ENCODE measurements at places on chromosomes 12 and 14.

DNA sequence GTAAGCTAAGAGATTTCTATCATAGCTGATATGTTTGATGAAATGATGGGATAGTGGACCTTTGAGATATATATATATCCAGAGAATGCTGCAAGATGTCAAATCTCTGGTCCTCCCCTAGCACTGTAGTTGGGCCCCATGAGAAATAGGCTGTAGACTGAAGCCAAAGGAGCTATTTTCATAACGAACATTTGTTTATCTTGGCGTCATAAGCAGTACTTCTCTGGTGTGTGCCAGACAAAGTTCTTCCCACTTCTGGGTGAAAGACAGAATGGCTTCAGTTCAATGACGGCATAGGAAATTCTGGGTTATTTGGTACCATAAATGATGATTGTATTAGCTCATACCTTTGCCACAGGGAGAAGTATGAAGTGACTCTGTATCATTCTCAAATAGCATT is 534.3 kb downstream of the SOX5 start:
- DNase-seq, result no peak

GRCh38 chr12:5262450-5262849 is 169.5 kb upstream of the NTF3 start:
- no peak for DNase-seq

DNA sequence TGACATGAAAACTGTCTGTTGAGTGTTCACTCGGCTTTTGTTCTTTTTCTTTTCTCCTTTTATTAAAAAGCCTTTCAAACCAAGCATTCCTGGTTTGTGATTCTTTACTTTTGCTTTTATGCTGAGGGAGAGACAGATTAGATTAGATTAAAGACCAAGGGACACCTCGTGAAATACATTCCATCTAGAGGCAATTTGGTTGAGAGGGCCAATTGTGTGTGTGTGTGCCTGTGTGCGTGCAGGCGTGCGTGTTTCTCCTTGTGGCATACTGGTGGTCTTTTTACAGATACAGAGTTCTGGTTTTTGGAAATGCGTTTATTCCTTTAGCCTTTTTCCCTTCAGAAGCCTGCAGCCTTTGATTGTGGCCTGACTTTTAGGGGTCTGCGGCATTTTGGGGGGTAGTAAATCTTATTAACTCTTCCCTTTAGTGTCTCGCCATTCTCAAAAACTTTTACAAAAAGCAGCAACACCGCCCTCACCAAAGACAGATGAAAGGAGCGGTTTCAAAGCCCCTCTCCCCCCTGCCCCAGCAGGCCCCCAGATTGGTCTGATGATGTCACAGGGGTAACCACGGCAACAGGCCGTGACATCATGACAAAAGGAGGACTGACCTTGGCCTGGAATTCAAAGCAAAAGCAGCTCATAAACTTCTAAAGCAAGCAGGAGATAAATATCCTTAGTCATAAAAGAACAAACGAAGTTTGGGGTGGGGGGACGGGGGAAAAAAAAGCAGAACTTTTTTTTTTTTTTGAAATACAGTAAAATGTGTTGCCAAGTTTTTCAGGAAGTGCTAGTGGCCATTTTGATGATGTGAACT is 84.1 kb upstream of the TBX3 start:
- no peak for DNase-seq

GRCh38 chr12:25054783-25055144 is 105.9 kb upstream of the BCAT1 start:
- no peak for DNase-seq

- DNase-seq, result no peak
These were observed 89.6 kb downstream of the DAAM1 start for GRCh38 chr14:59278111-59278510.

DNA sequence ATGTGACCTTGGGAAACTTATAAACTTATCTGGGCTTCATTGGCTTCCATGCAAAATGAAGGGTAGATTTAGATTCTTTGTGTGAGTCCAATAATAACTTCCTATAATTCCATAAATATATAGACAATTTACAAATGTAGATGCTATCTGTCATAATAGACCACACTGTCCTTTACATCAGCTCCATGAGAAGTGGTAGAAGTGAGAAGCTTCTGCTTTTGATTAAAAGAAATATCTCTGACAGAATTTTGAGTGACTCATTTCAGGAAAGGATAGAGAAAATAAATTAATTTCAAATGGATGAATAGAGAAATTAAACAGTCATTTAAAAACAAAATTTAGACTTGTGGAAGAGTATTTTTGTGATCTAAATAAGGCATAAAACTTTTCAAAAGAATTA is 329.7 kb upstream of the ATP2B1 start:
- DNase-seq, result no peak

GRCh38 chr14:22434030-22434429 is 155.0 kb downstream of the DAD1 start:
- no peak for DNase-seq

- no peak for DNase-seq
These were observed 234.2 kb upstream of the FBXO33 start for GRCh38 chr14:39666386-39666785.

- no peak for DNase-seq
These were observed 5.1 kb upstream of the TMED10 start for GRCh38 chr14:75181293-75182062.

GRCh38 chr14:24766434-24766833 is 132.4 kb upstream of the GZMB start:
- DNase-seq, result no peak

GRCh38 chr12:76470028-76470939 is 89.3 kb downstream of the OSBPL8 start:
- DNase-seq, result peak; percentile 1
